H1 (cell line): ENCODE measurements at places on chromosomes 12 and 14. TPM values are rescaled to one million over a fixed set of nuclear protein-coding genes. Genes with fewer than 3 reads are reported as not detected.

The DEGS2 gene
- total RNA-seq = 0.61 and 0.94 TPM in 2 replicates

The PRR4 gene
- 2.0 TPM in 1 of 2 replicates, not detected in the other for total RNA-seq

The RD3L gene
- total RNA-seq = not detected in 2 replicates

The PAPOLA gene
- total RNA-seq = 234 and 239 TPM in 2 replicates

The HOXC10 gene
- total RNA-seq = not detected in 2 replicates

The RNF31 gene
- 57.8 and 72.0 TPM in 2 replicates for total RNA-seq

The MIP gene
- total RNA-seq = 0.19 TPM in 1 of 2 replicates, not detected in the other

The FRMD6 gene
- total RNA-seq = 20.8 and 23.7 TPM in 2 replicates

The ANKRD33 gene
- 0.19 and 0.41 TPM in 2 replicates for total RNA-seq

The KCNC2 gene
- 0.13 TPM in 1 of 2 replicates, not detected in the other for total RNA-seq

The ACRBP gene
- total RNA-seq = 0.80 and 1.2 TPM in 2 replicates

The TEX52 gene
- total RNA-seq = not detected in 2 replicates

The ARPC3 gene
- 160 and 170 TPM in 2 replicates for total RNA-seq
